ENCODE measurements at places on chromosomes 1 and 21. TPM values are rescaled to one million over a fixed set of nuclear protein-coding genes. Genes with fewer than 3 reads are reported as not detected.

- DNase-seq, result no peak
Measured at GRCh38 chr1:228555074-228555994, 68.2 kb downstream of the RNF187 start.

- no peak for DNase-seq
Measured at GRCh38 chr1:94253456-94254017, 16.2 kb upstream of the ARHGAP29 start.

DNA sequence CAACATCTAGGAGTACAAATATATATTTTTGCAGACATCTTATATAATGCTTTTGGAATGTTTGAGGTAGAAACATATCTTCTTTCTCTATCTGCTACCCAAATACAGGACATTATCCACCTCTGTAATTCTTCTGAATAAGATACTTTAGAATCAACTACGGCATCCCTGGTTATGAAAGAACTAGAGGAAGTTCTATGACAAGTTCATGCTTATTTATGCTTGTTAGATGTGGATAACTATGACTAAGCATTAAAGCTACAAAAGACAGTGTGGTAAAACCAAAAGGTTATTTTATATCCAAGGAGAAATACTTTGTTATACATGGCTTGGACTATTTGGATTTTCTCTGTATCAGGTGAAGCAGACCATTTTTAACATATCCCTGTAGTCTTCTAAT is 894.0 kb downstream of the KCNT2 start:
- no peak for DNase-seq

DNA sequence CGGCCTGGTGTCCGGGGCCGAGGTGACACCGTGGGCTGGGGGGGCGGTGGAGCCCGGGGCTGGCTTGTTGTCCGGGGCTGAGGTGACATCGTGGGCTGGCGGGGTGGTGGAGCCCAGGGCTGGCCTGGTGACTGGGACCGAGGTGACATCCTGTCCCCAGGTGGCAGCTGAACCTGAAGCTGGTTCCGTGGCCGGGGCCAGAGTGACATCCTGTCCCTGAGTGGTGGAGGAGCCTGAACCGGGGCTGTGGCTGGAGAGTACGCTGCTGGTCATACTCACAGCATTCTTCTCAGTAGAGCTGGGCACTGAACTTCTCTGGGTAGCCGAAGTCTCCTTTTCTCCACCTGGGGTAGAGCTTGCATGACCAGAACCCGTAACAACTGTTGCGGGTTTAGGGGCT is 15.8 kb downstream of the THBS3 start:
- no peak for DNase-seq

DNA sequence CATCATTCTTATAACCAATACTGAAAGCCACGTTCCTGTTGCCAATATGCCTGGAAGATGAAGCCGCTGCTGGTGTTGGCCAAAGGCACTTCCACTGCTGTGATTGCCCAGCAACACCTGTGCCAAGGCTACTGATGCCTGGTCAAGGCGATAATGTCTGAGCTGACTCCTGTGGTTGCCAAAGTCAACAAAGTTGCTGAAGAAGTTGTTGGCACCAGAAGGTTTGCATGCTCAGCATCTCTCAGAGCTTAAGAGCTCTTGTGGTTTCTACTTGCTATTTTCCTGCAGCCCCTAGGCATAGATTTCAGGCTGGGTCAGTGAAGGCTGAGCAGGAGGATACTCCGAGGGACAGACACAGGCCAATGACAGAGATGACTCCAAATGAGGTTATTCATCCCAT is 63.4 kb upstream of the RAB3GAP2 start:
- no peak for DNase-seq

GRCh38 chr1:31243501-31244286 is 4.0 kb upstream of the NKAIN1 start:
- DNase-seq, result no peak

DNA sequence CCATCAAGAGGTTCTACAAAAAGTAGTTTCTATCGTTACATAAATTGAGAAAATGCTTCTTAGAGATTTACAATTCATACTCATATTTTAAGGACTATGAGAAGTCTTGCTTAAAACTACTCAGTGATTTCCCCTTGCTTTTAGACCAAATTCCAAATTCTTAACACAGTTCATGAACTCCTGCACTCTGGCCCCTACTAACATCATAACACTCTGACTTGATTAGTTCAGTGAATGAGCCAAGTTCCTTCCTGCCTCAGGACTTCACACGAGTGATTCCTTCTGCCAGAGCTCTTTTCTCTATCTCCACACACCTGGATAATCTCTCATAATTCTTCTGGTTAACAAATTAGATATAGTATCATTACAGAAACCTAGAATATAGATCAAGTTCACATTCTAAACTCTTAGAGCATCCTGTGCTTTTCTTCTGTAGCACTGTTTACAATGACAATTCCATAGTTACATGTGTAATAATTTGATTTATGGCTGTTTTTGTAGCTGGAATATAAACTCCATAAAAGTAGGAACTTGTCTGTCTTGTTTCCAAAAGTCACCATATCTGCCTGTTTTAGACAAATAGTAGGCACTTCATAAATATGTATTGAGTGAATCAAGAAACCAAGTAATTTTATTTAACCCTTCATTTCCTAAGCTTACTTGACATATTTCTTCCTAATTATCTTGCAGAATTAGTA is 59.9 kb downstream of the NUF2 start:
- no peak for DNase-seq

- DNase-seq, result no peak
Measured at GRCh38 chr1:40243351-40243750, 4.4 kb upstream of the TMCO2 start.

- DNase-seq, result no peak
Measured at GRCh38 chr1:110203021-110203661, 7.0 kb upstream of the KCNC4 start.

DNA sequence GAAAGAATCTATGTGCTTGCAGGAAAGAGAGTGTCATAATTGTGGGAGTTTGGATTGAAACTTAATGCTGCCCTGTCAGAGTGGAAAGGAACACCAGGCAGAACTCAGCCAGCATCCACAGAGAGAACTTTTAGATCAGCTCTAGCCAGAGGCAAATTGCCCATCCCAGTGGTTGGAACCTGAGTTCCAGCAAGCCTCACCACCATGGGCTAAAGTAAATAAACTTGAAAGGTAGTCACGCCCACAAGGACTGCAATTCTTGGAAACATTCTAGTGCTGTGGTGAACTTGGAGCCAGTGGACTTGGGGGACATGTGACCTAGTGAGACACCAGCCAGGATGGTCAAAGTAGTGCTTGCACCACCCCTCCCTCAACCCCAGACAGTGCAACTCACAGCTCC is 571.6 kb downstream of the LRRIQ3 start:
- DNase-seq, result no peak

DNA sequence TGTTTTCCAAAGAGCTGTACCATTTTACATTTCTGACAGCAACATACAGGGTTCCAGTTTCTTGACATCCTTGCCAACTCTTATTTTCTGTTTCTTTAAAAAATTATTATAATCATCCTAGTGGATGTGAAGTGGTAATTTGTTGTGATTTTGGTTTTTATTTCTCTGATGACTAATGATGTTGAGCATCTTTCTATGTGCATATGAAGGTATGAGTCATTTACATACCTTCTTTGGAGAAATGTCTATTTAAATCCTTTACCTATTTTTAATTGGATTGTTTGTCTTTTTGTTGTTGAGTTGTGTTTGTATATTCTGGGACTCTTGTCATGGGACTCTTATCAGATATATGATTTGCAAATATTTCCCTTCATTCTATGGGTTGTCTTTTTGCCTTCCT is 20.8 kb upstream of the MPC2 start:
- no peak for DNase-seq

DNA sequence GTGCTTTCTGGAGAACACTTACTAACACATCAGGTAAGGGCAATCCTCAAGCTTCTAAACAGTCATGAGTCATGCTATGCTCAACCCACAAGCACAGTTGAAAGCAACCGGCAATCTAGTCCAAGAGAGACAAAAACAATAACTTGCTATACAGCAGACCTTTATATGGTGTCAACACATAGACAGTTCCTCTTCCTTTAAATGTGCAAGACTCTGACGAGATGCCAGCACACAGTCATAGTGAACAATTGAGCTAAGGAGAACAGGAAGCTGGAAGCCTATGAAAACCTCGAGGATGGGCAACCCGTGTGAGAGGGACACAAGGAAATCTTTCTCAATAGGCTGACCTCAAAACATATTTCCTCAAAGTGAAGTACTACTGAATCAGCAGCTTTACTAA is 5.3 kb downstream of the ADIPOR1 start:
- DNase-seq, result no peak

DNA sequence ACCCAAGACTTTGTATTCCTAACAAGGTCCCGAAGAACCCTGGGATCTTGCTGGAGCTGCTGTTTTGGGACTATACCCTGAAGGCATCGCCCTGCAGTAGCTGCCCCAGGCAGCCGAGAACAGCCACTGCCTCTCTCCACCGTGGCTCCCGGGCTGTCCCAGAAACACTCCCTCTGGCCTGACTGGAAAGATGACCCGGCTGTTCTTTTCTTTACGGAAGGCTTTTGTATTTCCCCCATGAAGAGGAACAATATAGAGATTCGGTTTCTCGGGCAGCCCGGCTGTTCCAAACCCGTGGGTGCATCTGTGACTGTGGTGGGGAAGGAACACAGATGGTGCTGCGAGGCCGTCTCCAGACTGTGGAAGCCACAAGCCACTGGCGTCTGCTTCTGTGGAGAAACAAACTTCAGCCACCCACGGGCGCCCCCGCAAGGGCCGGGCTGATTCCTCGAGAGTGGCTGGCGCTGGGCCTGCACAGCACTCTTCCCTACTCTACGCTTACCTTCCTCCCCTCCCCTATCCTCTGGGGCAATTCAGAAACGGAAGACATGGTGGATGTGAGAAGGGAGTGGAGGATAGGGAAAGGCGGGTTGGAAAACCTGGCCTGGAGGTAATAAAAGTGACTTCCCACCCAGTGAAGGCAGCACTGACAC is 33.7 kb upstream of the VASH2 start:
- DNase-seq, result no peak

DNA sequence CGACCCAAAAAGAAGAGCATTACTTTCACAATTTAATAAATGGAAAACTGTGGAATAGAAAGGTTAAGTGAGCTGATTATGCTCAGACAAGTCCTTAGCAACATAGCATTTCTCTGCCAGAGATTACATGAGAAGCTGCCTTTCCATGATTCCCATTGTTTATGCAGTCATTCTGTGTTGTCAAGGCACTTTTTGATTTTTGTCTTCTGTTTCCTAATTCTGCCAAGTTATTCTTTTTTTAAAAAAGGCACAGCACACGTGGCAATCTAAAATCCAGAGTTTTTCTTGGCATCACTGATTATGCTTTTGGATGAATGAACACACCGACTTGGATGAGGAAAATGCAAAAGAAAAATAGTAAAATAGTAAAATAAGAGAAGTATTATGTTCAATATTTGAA is 185.0 kb downstream of the RGS7 start:
- no peak for DNase-seq

- no peak for DNase-seq
Measured at GRCh38 chr1:108624069-108624468, 36.8 kb downstream of the HENMT1 start.

GRCh38 chr1:18556364-18556763 is 74.3 kb upstream of the PAX7 start:
- DNase-seq, result no peak

Gene FCRLB
- 0.53 TPM for total RNA-seq

Gene OR14K1
- not detected for total RNA-seq

Gene NUDT4B
- total RNA-seq, result 0.33 TPM

Gene ACTL8
- total RNA-seq, result not detected

All from left lobe of liver (tissue), 2 donors.